SK-MEL-5 (cell line): ENCODE measurements at places on chromosomes 12 and 14.

DNA sequence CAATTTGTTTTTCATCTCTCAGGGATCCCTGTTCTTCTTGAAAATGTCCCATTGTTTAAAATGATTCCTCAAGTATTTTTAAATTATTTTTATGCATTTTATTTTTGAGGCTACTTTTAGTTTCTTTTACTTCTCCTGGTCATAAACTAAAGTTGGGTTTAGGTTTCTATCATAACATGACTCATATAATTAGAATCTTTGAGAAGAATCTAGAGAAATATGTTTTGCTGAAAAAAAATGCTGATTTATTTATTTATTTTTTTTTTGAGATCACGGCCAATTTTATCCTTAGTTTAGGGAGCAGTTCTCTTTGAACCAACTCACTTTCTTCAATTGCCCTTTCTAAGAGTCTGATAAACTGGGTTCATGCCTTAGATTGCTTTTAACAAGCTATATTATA, 1157.1 kb downstream of the BCL11B start:
- DNase-seq = no peak

DNA sequence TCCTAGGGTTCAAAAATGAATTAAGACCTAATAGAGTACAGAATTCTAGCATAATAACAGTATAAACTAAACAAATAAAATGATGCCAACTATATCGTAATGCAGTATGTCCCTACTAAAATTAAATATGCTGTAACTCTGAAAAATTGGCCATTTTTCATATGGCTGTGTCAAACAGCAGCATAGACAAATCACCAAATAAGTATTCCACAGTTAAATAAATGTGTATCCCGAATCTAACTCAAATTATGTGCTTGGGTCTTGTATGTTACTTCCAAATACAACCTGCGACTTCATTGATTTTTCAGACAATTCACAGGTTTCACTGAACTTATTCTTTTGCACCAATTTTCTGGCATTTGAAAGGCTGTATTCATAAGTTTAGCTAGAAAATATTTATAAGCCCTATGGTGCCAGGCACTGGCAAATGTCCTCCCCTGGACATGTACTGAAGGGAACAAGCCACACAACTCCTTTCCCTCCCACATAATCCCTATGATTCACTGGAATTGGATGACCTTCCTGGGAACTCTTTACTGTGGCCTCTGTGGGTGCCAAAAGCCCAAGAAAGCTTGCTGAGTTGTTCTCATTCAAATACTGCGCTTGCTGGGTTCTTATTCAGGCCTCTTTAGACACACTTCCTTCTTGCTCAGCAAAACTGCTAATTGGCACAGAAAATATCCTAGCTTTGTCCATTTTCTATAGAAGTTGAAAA, 108.8 kb downstream of the KITLG start:
- DNase-seq = no peak

DNA sequence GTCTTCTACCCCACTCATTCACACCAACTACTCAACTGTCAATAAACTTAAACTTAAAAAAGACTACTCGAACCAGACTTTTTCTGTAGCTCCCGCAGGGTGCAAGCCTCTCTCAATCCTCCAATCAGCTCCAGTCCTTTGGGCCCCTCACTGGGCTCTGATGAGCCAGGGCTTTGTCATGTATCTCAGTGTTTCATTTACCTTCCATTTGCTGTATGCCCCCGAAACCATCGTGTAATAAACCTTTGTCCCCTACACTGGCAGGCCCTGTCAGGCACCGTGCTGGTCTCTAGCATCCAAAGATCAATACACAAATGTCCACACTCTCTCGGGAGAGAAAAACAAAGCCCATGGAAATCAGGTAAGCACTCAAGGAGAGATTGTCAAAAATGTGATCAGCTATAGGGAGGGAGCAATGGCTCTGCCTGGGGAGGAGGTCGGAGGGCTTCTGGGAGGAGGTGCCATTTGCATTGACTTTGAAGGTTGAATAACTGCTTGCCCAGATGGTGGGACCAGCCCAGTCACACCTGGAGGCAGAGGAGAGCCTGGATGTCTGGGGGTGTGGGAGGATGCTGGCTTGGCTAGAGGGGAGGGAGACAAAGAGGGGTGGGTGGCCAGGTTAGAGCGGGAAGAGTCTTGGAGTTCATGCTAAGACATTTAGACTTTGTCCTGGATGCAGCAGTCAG, 42.1 kb upstream of the DICER1 start:
- DNase-seq = no peak

DNA sequence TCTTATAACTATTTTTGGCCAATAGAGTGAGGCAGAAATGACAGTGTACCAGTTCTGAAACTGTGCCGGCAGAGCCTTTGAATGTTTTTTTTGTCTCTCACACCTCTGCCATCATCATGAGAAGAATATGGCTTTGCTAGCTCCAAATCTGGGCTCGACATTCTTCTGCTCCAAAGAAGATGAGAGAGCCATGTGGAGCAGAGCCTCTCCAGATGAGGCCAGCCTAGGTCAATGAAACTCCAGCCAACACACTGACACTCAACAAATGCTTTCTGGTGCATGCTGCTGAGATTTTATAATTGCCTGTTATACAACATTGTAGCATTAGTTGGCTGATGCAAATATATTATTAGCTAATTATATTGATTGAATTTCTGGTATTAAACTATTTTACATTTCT, 154.7 kb downstream of the SLC38A4 start:
- DNase-seq = no peak

GRCh38 chr14:76498463-76498935, 122.6 kb downstream of the ESRRB start:
- DNase-seq = no peak

DNA sequence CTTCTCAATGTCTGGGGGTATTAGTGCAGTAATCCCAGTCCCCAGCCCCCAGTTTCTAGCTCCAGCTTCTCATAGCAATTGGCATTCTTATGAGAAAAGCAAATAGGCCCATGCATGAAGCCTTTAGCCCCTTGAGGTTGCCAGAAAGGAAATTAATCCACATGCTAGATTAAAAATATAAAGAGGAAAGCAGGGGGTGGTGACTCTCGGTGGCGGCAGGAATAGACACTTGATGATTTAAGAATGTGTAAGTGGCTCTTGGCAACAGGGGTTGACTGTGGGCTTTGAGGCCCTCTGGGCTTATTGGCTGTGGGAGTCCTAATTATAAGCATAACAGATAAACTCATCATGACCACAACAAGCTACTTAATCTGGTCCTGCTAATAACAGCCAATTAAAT, 1367.3 kb upstream of the FLRT2 start:
- DNase-seq = no peak

DNA sequence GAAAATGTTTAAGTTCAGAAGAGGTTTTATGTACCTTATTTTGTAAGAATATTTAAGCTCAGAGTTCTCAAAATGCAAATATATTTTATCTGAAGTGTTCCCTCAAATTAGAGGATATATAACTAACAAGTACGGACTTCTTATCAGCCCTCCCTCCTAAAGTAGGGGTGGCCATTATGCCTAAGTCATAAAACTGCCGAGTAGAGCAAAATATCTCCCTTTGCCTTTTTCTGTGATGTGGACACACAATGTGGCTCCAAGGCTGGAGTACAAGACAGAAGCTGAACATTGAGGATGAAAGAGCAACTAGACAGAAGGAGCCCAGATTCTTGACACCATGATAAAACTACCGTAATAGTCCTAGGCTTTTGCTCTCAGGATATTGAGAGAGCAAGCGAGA, 120.9 kb downstream of the MED13L start:
- DNase-seq = no peak

DNA sequence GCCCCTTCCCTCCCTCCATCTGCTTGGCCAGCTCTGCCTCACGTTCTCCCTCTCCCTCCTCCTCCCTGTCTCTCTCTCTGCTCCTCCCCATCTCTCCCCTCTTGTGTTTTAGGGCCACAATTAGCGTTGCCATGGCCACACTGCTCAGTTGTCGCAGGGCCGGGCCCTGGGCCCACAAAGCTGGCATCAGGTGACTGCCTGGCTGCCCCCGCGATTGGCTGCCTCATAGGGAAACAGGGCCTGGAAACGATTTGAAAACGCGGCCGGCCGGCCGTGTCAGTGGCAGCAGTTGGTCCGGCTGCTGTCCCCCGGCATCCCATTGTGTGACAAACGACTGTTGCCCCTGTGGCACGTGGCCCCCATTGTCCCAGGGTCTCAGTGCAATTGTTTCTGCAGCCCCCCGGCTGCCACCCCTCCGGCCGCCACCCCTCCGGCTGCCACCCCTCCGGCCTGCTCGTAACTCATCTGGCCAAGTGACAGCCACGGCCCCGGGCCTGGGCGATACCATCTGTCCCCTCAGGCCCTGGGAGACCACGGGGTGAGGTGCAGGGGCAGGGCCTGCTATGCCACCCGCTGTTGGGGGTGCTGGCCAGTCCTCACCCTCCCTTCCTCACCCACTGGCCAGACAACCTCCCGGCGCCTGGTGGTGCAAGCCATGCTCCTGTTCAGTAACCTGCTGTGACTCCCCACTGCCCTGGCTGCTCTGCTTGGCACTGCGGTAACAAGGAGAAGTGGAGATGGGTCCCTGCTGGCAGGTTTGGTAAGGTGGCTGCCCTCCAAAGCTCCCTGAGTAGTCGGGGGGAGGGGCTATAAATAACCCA, 17.4 kb downstream of the FOXN4 start:
- no peak for DNase-seq

GRCh38 chr12:27924350-27925135, 48.0 kb downstream of the PTHLH start:
- DNase-seq = no peak

DNA sequence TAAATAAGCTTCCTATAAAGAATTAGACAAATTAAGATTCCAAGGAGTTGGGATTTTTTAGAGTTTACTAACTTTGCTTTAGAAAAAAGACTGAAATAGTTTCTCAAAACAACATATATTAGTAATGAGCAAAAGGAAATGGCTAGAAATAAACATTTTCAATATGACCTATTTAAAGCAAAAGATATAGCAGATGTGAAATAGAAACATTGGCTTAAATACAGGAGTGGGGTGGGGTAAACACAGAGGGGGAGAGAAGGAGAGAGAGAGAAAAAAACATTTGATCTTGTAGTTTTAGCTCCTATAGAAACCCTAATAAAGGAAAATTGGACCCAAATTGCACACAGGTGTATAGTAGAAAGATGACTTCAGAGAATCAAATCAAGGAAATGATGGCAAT, 794.5 kb downstream of the MED13L start:
- DNase-seq = no peak

- DNase-seq = no peak
These were observed 8.9 kb downstream of the PELI2 start for GRCh38 chr14:56127156-56127555.

GRCh38 chr14:89881839-89882238, 72.7 kb downstream of the EFCAB11 start:
- DNase-seq = no peak

GRCh38 chr12:111126331-111126730, 206.0 kb upstream of the MYL2 start:
- no peak for DNase-seq

DNA sequence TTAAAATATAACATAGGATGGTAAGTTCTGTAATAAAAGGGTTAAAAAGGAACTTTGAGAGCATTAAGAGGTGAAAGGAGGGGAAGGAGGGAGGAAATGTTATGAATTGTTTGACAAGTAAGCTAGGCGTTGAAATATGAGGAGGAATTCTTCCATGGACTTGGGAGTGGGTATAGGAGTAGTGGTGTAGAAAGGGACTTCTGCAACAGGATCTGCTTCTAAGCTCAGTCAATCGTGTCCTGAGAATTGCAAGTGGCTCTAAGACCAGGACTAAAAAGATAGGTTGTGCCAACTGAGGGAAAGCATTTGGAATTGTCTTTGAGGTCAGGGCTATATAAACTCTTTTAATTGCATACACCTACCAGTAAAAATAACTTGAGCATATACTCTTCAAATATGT, 74.1 kb upstream of the SLC38A2 start:
- DNase-seq = no peak

DNA sequence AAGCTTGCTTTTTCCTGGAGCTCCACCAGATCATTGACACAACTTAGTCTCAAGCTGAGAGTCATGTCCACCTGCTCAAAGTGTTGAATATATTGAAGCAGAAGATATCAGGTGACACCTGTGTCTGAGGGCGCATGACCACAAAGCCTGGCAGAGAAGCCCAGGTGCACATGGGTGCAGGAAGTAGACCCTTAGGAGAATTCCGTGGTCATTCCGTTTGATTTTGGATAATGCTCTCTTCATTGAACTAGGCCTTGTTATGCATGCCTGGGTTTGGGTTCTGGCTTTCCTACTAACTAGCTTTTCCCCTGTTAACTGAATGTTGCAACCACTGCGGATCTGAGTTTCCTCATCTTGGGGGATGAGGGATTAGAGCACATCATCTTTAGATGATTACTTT, 7.1 kb downstream of the ARHGDIB start:
- DNase-seq = no peak

DNA sequence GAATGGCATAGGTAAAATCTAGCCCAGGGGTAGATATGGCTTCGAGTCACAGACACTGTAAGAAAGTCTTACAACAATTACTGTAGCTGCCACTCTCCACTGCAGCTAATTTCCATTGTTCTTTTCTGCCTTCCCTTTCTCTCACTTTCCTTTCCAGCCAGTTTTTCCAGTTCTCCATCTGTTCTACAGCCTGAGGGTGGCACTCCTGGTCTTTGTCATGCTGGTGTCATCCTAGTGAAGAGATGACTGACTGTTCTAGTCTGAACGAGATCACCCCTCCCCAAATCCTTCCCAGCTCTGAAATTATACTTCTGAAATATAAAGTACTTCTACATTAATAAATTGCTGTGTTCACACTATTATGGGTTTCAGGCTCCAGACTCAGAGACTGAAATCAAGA, 74.2 kb upstream of the CSRP2 start:
- peak; percentile 36 for DNase-seq

DNA sequence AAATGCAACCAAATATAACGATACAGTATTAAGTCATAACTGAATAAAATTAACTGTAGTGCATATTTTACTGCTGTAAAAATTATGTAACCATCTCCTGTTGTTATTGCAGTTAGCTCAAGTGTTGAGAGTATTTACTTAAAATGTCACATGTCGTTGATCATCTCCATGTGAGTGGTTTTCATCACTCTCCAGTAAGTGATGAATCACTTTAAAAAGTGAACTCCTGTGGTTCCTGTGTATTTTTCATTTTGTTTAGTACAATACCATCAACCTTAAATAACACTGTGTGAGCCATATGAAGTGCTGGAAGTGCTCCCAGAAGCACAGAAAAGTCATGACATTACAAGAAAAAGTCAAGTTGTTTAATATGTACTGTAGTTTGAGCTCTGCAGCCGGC, 104.7 kb upstream of the SLCO1B1 start:
- no peak for DNase-seq

- no peak for DNase-seq
These were observed 298.1 kb upstream of the RTL1 start for GRCh38 chr14:101201535-101202151.

GRCh38 chr14:72420749-72421474, 473.0 kb downstream of the DPF3 start:
- peak; percentile 75 for DNase-seq

GRCh38 chr14:49480979-49481498, 105.1 kb downstream of the RPS29 start:
- no peak for DNase-seq

GRCh38 chr12:2477009-2477766, 317.6 kb upstream of the FKBP4 start:
- DNase-seq = no peak

- DNase-seq = peak; percentile 10
These were observed 70.9 kb downstream of the MON2 start for GRCh38 chr12:62537551-62537950.
